ENCODE measurements at places on chromosomes 2 and 18.

DNA sequence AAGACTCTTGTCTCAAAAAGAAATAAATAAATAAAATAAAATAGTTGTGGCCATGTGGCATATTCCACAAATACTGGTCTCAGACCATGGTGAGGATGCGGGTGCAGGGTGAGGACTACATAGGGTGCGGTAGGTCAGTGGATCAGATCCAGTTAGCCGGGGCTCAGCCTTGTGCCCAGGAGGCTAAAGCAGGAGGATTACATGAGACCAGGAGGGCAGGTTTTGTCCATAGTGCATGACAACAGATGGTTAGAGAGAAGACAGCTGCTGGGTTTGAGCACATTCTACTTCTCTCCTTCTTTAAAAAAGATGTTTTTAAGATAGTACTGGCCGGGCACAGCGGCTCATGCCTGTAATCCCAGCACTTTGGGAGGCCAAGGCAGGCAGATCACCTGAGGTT is 12.8 kb upstream of the PSD4 start:
- DNase-seq: no peak

DNA sequence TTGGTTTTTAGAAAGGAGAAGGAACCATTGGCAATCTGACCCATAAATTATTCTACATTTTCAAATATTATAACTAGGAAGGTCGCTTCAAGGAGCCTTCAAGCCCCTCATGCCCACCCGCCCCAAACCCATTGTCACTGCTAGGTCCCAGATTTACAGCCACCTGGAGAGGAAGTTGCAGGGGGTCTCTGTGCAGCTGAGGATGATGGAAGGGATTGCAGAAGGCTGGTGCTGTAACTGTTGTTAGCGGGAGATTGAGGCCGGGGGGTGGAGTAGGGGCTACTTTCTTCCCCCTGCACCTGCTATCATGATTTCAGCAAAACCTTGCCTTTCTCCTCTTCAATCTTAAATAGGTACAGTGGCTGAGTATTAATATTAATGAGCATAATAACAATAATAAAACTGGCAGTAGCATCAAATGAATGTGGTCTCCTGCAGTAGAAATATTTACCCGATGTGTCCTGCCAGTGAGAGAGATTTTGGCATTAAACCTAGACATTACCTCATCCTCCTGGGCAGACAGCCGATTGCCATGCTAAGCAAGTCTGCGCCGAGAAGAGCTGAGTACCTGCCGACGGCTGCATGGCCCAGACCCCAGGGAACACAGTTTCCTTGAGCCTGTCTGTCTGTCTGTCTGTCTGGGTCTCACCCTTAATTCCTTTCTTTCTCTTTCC is 225.4 kb downstream of the FAM210A start:
- DNase-seq: no peak

- DNase-seq: no peak
These were observed 7.8 kb downstream of the CCDC85A start for GRCh38 chr2:56191617-56192016.

DNA sequence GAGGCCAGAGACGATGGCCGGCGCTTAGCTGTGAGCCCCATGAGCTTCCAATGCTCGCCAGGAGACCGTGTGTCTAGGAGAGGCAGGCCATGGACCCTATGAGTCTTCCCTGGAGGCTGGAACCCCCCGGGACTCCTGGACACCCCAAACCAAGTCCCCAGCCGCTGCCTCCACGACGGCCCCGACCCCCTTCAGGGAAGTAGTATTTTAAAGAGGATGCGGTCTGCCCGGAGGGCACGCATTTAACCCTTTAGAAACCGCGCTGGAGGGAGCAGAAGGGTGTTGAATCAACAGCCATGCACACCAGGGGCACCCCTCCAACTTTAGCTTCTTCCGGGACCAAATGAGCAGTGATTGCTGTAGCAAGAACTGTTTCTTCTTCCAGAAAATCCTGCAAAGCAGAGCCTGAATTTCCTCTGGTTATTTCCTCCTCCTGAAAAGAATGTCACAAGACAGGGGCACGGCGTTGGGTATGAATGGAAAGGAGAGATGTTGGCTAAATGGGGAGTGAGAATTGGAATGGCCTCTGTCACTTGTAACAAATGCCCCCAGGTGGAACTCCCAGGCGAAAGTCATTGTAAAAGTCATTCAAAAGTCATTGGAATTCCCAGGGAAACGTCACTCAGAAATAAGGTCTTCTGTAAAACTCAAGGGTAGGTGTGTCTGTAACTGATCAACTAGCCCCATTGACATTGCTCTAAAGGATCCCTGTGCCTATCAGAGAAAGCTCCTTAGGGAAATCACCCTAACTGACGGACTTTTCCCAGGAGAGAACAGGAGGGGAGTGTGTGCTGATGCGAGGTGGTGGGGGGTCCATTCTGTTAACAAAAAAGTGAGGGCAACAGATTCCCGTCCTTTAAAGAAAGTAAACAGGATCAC is 5.8 kb upstream of the GBX2 start:
- DNase-seq: no peak

GRCh38 chr18:74152857-74153256 is 4.5 kb downstream of the TIMM21 start:
- no peak for DNase-seq

- DNase-seq: no peak
These were observed 301.8 kb downstream of the XIRP2 start for GRCh38 chr2:167190053-167190452.

DNA sequence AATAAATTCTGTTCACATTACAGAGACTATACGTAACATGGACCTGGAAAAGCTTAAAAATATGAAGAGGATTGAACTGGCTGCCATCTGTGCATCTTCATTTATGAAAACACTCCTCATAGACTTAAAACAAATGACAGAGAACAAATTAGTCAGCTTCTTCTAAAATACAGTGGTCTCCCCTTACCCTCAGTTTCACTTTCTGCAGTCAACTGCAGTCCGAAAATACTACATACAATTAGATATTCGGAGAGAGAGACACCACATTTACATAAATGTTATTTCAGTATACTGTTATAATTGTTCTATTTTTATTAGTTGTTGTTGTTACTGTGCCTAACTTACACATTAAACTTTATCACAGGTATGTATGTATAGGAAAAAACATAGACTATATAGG is 6.5 kb downstream of the RNF103 start:
- no peak for DNase-seq

DNA sequence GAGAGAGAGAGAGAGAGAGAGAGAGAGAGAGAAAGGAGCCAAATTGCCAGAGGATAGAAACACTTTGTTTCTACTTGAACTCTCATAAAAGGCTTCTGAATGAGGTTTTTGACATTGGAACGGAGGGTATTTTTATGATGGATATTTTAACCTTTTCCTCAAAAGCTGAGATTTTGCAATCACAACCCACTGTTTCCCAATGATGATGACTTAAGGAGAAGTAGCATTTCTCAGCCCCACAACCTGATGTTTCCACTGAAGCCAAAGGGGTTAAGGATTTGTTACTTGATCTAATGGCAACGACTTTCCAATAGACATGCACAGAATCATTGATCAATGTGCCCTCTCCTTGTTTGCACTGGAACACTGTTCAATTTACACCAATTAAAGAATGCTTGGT is 67.1 kb upstream of the POU3F3 start:
- DNase-seq: no peak

GRCh38 chr2:25165992-25166875 is 2.1 kb downstream of the POMC start:
- DNase-seq: peak; percentile 9

DNA sequence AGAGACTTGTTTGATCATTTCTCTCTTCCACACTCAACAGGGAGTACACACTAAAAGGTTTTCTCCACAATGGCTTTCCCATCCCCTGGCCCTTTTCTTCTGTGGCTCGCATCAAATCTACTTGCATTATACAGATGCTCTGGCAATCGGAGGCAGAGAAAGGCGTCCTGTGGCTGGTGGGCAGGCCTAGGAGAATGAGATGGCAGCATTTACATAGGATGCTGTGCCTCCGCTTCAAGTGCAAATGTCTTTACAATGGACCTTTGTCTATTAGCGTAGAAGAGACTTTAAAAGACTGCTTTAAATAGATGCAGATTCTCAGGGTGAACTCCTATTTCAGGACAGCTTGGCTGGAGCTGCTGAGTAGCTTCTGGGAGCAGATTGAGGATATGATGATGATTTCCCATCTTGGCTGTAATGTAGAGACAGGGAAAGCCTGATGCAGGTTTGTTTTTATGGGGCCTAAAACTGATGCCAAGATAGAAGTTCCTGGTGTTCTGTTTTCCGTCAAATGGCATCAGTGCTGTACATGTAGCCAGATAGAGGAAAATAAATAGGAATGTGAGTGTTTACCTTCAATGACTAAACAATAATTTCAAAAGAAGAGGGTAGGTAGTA is 423.4 kb downstream of the RND3 start:
- DNase-seq: no peak

DNA sequence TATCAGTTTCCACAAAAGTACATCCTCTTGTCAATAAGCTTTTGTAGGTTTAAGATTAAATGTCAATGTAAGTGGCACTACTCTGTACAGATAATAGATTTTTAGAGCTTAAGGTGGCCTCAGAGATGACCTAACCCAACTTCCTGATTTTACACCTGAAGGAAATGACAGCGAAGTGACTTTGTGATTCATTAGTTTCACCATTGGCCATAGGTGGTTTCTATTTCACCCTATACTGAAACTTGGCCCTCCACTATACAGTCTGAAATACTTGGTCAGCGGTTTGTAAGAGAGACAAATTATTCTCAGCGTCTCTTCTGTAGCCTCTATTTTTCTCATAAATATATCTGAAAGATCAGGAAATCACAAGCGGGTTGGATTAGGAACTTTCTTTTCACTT is 330.4 kb upstream of the FAM98A start:
- no peak for DNase-seq

DNA sequence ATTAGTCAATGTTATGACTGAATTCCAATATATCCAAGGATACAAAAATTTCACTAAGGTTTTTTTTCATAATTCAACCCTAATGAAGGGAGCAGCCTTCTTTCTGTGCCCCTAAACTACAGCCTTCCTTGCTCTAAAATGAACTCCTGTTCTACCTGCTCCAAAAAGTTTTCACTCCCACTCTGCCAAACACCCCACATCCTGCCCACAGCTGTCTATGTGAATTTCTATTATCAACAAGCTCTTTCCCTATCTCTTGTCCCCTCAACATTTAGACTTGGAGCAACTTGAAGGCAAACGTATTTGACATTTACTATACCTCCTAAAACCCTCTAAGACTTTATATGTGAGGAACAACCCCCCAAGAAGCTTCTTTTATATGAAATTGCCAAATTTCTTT is 2.5 kb downstream of the STAT4 start:
- no peak for DNase-seq

DNA sequence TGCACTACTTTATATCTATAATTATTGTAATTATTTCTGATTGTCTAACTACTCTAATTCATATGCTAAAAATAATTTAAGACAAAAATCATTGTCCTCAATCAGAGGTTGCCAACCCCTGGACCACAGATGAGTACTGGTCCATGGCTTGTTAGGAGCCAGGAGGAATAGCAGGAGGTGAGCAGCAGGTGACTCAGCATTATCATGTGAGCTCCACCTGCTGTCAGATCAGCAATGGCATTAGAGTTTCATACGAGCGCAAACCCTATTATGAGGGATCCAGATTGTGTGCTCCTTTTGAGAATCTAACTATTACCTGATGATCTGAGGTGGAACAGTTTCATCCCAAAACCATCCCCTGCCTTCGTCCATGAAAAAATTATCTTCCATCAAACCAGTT is 1434.4 kb downstream of the LRP1B start:
- no peak for DNase-seq

GRCh38 chr2:221640686-221641085 is 68.6 kb upstream of the EPHA4 start:
- no peak for DNase-seq

GRCh38 chr2:76930056-76930744 is 592.0 kb downstream of the LRRTM4 start:
- no peak for DNase-seq

DNA sequence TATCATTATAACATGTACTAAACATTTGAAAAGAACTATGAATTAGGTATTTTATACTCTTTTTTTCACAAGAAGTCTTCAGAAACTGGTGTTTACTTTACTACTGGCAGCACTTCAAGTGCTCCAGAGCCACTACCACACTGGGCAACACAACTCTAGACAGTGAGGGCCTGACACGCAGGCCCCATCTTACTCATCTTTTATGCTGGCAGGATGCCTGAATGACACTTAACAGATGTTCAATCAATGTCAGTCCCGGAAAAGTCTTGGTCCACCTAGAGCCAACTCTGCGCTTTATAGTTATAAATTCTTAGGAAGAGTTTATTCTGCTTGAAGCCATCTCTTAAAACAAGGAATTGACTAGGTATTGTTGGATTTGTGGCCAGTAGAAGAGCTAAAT is 8.7 kb upstream of the WIPF1 start:
- no peak for DNase-seq

- no peak for DNase-seq
These were observed 748.6 kb downstream of the ERBB4 start for GRCh38 chr2:211789982-211790381.

DNA sequence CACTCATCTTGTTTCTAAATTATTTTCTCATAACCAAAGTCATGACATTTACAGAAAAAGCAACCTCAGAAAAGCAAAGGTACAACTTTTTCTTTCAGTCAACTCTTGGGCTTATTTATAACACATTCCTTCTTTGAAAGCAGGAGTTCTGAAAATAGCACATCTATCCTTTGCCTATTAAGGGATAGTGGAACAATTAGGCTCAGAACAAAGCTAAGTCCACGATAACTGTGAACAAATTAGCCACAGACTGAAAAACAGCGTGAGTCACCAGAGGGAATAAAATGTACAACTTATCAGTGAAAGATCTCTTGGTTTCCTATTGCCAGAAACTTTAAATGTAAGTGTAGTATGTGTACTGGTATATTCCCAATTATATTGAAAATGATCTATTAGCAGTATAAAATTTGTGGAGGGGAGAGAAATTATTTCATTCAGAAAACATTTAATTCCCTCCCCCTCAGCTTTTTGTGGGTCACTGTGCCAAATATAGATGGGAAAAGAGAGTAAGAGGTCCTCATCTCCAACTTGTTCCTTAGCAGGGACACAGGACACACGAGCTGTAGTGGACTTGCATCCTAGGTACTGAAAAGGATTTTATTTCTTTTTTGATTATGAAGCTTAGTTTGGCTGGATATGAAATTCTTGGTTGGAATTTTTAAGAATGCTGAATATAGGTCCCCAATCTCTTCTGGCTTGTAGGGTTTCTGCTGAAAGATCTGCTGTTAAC is 15.4 kb upstream of the MATN3 start:
- no peak for DNase-seq

DNA sequence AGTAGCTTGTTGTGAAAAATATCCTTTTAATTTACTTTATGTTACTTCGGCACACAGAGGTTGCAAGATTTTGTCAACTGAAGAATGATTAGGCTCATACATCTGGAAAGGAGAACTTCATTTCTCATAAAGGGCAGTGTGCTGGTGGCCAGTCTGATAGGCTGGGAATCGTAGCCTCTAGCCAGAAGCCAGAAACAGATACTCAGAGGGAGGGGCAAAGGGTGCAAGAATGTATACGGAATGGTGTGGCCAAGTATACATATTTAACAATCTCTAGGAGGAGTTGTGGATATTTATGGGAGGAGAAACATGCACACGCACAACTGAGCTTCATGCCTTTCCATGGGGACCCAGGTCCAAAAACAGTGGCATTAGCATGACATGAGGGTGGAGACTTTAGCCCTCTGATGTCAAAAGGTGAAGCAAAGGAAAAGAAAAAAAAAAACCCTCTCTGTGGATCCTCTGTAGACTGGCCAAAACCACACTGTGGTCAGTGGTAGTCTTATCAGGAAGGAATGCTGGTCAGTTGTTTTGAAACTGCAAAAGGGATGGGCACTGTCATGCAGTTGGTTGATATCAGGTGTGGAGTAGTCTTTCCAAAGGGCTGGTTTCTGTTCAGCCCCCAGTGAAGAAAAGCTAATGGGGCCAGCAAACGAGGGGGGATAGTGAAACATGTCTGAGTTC is 34.9 kb upstream of the APCDD1 start:
- DNase-seq: no peak
